Endodermal cell (in vitro differentiated cells): ENCODE measurements at places on chromosomes 11 and 22.

- no peaks in the 10 kb centered on the region for H3K36me3 ChIP-seq
- no peak overlapping the region for H3K4me3 ChIP-seq
Observed at GRCh38 chr11:3161309-3161708, 3.8 kb downstream of the OSBPL5 start.

DNA sequence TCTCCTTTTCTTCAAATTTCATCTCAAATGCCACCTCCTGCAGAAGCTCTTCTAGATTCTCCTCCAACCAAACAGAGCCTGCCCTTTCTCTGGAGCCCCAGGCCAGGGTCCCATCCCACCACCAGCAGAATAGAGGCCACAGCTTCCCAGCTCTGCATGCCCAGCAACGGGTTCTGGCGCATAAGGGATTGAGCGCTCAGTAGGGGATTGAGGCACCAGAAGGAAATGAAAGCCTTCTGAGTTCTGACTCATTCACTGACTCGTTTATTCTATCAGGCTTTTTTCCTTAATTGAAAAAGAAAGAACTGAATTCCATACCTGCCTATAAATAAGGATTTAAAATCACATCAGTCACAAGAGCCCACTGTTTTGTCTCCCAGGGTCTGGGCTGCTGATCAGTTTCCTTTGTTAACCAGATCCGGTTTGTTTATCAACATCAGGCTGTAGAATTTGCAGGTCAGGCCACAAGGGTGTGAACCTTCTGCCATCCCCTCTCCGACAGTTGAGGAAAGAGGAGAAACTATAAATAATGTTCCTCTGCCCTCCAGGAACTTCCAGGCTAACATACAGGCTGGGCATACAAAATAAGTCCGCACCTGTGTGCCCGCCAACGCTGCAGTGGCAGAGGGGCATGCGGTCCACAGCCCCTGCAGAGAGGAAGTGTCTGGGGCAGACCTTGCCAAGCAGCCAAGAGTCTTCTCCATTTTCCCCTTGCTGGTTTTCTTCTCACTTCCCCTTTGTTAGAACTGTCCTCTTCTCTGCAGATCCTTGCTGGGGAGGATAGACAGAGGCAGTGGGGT, 63.5 kb upstream of the PRDM11 start:
- no peaks in the 10 kb centered on the region for H3K27me3 ChIP-seq
- no peak overlapping the region for H3K4me3 ChIP-seq
- H3K4me1 ChIP-seq = peaks cover 4% of the 10 kb centered on the region

GRCh38 chr11:94417386-94417987, 16.3 kb upstream of the GPR83 start:
- H3K4me3 ChIP-seq = no peak overlapping the region
- DNase-seq = no peak
- H3K36me3 ChIP-seq = peaks cover 21% of the 10 kb centered on the region
- no peaks in the 10 kb centered on the region for H3K4me1 ChIP-seq
- no peak overlapping the region for H3K27ac ChIP-seq

DNA sequence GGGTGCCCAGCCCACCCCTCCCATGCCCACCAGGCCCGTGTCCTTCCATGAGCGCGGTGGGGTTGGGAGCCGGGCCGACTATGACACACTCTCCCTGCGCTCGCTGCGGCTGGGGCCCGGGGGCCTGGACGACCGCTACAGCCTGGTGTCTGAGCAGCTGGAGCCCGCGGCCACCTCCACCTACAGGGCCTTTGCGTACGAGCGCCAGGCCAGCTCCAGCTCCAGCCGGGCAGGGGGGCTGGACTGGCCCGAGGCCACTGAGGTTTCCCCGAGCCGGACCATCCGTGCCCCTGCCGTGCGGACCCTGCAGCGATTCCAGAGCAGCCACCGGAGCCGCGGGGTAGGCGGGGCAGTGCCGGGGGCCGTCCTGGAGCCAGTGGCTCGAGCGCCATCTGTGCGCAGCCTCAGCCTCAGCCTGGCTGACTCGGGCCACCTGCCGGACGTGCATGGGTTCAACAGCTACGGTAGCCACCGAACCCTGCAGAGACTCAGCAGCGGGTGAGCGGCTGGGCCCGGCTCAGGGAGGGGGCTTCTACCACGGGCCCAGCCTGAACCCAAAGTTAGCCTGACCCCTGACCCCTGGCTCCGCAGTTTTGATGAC, 3.0 kb downstream of the PKP3 start:
- H3K4me3 ChIP-seq = no peak overlapping the region
- H3K27ac ChIP-seq = no peak overlapping the region
- DNase-seq = no peak
- H3K27me3 ChIP-seq = no peaks in the 10 kb centered on the region
- no peaks in the 10 kb centered on the region for H3K36me3 ChIP-seq

DNA sequence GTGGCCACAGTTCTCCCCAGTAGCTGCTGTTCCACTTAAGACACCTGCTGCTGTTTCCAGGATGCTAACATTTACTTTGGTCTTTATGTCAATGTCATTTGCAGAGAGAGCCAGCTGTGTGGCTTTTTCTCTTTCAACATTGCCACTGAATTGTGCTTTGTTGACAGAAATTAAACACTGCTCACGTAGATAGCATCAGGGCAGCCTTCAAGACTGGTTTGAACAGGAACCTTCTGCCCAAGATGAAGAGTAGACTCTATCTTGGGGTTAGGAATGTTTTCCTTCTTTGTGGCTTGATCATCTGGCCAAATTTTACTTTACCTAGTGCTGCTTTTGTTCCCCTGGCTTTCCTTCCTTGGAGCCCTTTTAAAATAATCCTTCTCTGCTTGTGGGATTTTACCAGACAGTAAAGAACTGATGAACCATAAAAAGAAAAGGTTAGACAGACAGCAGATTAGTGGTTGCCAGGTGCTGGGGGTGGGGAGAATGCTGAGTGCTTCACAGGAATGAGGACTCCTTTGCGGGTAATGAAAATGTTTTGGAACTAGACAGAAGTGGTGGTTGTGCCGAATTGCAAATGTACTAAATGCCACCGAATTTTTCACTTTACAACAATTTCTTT, 22.7 kb upstream of the XBP1 start:
- no peak for DNase-seq
- no peak overlapping the region for H3K4me3 ChIP-seq
- H3K27ac ChIP-seq = peak overlapping the region; percentile 96
- no peaks in the 10 kb centered on the region for H3K36me3 ChIP-seq

DNA sequence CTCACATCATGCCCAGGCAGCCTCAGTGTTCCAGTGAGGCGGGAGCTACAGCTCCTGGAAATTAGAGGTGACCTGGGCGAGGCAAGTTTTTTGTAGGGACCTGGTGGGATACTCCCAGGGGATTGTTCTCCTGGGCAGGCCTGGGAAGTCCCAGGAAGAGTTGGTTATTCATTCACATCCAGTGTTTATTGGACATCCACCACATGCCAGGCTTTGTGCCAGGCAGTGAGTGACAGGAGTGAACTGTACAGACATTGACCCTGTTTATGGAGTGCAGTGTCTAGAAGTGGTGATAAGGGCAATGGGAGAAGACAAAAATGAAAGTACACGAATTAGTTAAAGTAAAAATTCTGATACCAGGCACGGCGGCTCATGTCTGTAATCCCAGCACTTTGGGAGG, 29.4 kb downstream of the YWHAH start:
- no peaks in the 10 kb centered on the region for H3K27me3 ChIP-seq
- H3K4me3 ChIP-seq = no peak overlapping the region
- H3K27ac ChIP-seq = no peak overlapping the region
- no peaks in the 10 kb centered on the region for H3K4me1 ChIP-seq

GRCh38 chr22:24482575-24482974, 12.6 kb upstream of the UPB1 start:
- no peak overlapping the region for H3K27ac ChIP-seq
- H3K27me3 ChIP-seq = no peaks in the 10 kb centered on the region
- no peaks in the 10 kb centered on the region for H3K36me3 ChIP-seq

DNA sequence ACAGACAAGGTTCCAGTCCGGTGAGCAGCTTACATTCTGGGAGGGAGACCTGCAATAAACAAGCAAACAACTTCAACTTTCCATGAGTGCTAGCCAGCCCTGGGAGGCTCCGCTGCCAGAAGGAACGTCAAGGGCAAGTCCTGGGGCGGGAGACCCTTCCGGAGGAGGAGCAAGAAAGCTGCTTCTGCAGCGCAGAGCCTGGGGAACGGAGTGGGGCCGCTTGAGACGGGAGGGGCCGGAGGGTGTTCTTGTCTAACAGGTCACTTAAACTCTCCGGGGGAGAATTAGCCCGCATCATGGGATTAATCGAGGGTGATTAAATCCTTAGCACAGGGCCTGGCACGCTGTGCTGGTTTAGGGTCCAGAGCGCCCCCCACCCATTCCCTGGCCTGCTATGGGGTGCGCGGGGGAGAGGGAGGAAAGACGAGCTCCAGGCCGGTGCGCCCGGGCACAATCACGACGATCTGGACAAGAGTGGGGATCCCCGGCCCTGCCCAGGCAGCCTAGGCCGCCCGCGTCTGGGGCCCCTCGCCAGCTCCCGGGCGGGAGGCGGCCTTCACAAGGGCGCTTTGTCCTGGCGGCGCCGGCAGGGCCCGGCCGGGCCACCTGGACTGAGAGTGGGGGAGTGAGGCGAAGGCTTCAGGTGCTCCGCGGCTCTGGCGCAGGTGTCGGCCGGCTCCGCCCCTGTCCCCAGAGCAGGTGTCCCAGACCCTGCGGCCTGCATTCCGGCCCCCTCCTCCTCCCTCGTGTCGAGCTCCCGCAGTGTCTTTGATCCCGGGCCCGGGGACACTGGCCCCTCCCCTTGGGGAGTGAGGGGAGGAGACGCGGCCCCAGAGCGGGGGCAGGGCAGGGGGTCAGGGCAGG, 663 bp upstream of the LARGE2 start:
- peaks cover 2% of the 10 kb centered on the region for H3K4me1 ChIP-seq
- peak; percentile 97 for DNase-seq
- H3K36me3 ChIP-seq = no peaks in the 10 kb centered on the region
- peak overlapping the region; percentile 64 for H3K4me3 ChIP-seq

- DNase-seq = peak; percentile 80
- peak overlapping the region; percentile 41 for H3K27ac ChIP-seq
- H3K36me3 ChIP-seq = no peaks in the 10 kb centered on the region
- peaks cover 4% of the 10 kb centered on the region for H3K27me3 ChIP-seq
Observed at GRCh38 chr11:12287009-12287373, 90.4 kb upstream of the PARVA start.

- no peaks in the 10 kb centered on the region for H3K27me3 ChIP-seq
- H3K36me3 ChIP-seq = no peaks in the 10 kb centered on the region
- no peak for DNase-seq
- peaks cover 7% of the 10 kb centered on the region for H3K4me1 ChIP-seq
- no peak overlapping the region for H3K27ac ChIP-seq
Observed at GRCh38 chr22:42683578-42684283, 34.5 kb upstream of the CYB5R3 start.

GRCh38 chr11:110759972-110760381, 47.7 kb upstream of the ARHGAP20 start:
- no peak overlapping the region for H3K4me3 ChIP-seq
- no peaks in the 10 kb centered on the region for H3K36me3 ChIP-seq
- no peak overlapping the region for H3K27ac ChIP-seq
- no peaks in the 10 kb centered on the region for H3K27me3 ChIP-seq
- DNase-seq = no peak

DNA sequence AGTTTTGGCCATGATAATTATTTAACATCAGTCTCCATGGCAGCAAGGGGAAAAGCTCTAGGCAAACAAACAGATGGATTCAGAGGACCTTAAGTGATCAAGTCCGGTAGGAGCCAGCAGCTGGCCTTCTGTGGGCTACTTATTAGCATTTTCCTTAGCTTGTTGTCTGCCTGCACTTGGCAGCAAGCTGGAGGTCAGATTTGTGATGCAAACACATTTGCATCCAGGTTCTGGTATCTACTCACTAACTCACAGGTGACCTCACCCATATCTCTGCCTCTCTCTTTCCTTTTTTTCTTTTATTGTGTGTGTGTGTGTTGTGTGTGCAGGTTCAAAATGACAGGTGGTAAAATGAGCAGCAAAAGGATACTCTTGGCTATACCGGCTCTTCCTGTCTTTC, 32.3 kb downstream of the ARHGAP42 start:
- H3K36me3 ChIP-seq = peaks cover 24% of the 10 kb centered on the region
- no peaks in the 10 kb centered on the region for H3K27me3 ChIP-seq
- peak; percentile 78 for DNase-seq
- H3K27ac ChIP-seq = peak overlapping the region; percentile 49

GRCh38 chr11:57596266-57596885, 1.1 kb upstream of the SERPING1 start:
- H3K4me3 ChIP-seq = no peak overlapping the region
- DNase-seq = no peak
- H3K4me1 ChIP-seq = peaks cover 2% of the 10 kb centered on the region

- no peaks in the 10 kb centered on the region for H3K27me3 ChIP-seq
- no peaks in the 10 kb centered on the region for H3K36me3 ChIP-seq
- no peaks in the 10 kb centered on the region for H3K4me1 ChIP-seq
- no peak overlapping the region for H3K4me3 ChIP-seq
- no peak for DNase-seq
- H3K27ac ChIP-seq = no peak overlapping the region
Observed at GRCh38 chr11:103488579-103488978, 379.4 kb downstream of the DYNC2H1 start.

GRCh38 chr11:7422544-7423331, 62.6 kb upstream of the OLFML1 start:
- H3K27ac ChIP-seq = no peak overlapping the region
- no peak overlapping the region for H3K4me3 ChIP-seq
- no peaks in the 10 kb centered on the region for H3K4me1 ChIP-seq
- H3K36me3 ChIP-seq = no peaks in the 10 kb centered on the region
- DNase-seq = no peak

- peak; percentile 84 for DNase-seq
- no peak overlapping the region for H3K4me3 ChIP-seq
- peaks cover 24% of the 10 kb centered on the region for H3K4me1 ChIP-seq
- H3K36me3 ChIP-seq = no peaks in the 10 kb centered on the region
Observed at GRCh38 chr11:848380-848931, 5.8 kb downstream of the TSPAN4 start.

- H3K36me3 ChIP-seq = no peaks in the 10 kb centered on the region
- H3K4me3 ChIP-seq = no peak overlapping the region
- no peak overlapping the region for H3K27ac ChIP-seq
Observed at GRCh38 chr11:105838668-105839384, 183.2 kb downstream of the MSANTD4 start.

DNA sequence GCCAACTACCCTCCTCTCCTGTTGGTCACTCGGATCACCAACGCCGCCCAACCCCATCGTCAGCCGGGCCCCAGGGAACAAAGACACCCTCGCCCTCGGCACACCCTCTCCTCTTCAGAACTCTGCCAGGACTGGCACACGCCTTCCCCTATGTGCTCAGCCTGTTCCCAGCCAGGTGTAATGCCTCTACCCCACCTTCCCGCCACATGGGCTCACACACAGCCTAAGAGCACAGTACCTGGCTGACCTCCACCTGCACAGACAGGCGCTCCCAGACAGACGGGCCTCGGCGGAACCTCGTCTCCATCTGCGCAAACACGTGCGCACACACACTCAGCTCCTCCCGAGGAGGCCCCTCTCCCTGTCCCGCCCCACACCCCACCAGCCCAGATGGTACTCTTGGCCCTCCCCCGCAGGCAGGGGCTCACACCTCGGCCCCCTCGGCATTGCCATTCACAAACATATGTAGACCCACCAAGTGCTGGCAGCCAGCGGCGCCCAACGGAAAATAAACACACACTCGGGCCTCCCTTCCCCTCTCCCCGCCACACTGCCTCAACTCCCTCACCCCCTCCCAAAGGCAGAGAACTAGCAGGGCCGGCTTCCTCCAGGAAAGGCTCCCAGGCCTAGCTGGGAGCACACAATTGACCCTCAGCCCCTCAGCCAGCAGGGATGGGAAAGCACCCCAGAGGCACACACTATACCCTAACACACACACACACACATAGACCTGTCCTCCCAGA, 8.5 kb downstream of the ELFN2 start:
- no peak overlapping the region for H3K4me3 ChIP-seq
- peaks cover 53% of the 10 kb centered on the region for H3K27me3 ChIP-seq
- no peak overlapping the region for H3K27ac ChIP-seq
- H3K4me1 ChIP-seq = no peaks in the 10 kb centered on the region
